ENCODE measurements at places on chromosomes 7 and 10.
A peak's percentile ranks its signal among the peaks of the same experiment; 100 is the strongest.

DNA sequence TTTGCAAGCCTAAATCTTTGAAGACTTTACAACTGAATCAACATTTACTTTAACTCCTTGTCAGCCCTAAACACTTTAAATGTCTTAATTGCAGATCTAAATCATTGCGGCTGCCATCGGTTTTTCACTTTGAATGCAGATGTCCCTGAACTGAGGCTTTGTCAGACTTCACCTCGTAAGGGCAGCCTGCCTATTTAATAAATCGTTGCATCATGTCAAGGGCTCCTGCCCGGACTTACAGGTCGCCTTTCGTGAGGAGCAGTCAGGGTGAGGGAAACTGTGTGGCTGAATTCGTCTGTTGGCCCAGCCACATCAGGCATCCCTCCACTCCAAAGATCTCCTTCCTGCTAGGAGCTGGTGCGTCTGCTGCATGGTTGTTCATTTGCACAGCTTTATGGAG lies 368.2 kb upstream of the NPVF start:
- no peak for DNase-seq

DNA sequence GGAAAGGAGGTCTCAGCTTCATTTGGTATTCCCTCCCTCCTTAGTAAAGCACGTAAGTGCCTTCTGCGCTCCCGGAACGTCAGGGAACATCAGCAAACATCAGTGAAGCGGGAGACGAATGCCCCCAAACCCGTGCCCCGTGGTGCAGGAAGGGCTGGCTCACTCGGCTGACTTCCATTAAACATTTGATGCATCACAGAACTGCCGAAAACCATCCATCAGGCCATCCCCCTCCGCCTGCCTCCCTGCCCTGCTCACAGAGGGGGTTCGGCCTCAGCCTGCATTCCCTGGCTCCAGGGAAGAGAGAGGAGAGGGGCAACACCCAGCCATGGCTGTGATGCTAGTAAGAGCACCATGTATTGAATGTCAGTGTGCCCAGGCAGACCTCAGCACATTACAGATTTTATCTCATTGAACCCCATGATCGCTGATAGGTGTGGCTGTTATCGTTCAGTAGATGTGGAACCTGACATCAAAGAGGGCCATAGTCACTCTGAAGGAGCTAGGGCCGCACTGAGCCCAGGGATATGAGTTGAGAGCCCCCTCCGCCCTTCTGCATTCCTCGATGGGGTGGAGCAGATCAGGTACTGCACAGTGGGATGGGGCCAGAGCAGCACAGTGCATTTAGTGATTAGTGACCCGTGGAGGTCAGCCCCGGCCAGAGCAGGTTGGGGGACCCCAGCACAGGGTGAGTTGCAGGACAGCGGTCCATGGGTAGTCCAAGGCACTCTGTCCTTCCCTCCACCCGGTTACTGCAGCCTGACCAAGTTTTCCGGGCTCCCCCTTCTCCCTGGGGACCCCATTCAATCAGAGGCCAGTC lies 146.4 kb downstream of the RPS24 start:
- DNase-seq, result no peak

GRCh38 chr10:93096901-93097300 lies 23.2 kb downstream of the CYP26A1 start:
- DNase-seq, result no peak

- no peak for DNase-seq
These were observed 5.2 kb downstream of the CPED1 start for GRCh38 chr7:120993553-120994191.

- no peak for DNase-seq
These were observed 114.4 kb upstream of the GLI3 start for GRCh38 chr7:42351316-42351935.

DNA sequence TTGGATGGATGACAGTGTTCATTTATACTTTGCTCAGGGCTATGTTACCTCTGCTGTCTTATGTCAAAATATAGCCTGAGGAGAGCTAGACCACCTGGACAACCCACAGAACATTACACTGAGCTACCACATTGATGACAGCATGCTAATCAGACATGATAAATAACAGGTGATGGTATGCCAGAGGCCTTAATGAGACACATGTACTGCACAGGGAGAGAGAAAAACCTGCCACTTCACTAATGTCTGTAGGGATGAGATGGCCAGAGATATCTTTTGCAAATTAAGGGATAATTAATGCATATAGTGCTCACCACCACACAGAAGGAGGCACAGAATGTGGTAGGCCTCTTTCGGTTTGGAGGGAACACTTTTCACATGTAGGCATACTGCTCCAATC lies 1122.6 kb upstream of the POT1 start:
- no peak for DNase-seq

DNA sequence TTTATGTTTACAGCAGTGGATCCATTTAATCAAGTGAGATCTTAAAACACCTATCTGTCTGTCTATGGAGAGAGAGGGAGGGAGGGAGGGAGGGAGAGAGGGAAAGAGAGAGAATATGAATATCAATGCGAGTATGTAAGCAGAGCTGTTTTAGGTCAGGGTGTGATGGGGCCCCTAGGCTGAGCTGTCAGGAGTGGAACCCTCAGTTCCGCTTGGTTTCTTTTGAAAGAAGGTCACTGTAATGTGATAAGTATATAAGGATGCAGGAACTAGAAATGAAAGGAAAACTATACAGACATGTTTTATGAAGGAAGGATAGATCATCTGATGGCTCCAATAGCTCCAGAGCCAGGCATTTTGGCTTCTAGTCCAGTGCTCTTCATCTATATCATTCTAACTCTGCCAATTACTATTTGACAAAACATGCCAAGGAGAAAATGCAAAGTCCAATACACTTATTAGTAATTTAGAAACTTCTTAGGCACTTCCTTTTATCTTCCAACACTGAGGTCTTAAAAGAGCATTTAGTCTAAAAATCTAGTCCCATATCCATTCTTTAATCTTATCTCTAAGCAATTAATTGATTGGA lies 70.3 kb downstream of the NRCAM start:
- no peak for DNase-seq

- no peak for DNase-seq
These were observed 67.3 kb downstream of the ST7 start for GRCh38 chr7:117020591-117020973.

DNA sequence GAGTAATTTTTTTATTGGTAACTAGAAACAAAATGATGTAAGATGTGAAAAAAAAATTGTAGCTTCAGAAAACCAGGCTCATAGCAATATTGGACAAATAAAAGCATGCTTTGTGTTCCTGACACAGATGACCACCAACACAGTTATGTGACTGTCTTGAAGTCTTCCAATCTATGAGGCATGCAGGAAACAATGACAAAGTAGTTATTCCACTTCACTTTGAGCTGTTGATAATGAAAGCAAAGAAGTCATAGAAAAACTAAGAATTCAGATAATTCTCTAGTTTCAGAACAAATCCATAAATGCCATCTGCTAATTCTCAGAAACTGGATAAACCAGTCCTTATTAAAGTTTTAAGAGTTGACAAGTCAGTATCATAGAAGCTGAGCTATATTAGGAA lies 378.4 kb upstream of the SEMA3D start:
- DNase-seq, result no peak

- DNase-seq, result no peak
These were observed 67.5 kb downstream of the C1GALT1 start for GRCh38 chr7:7249814-7250213.

GRCh38 chr7:71905821-71906220 lies 506.3 kb downstream of the CALN1 start:
- DNase-seq, result no peak

DNA sequence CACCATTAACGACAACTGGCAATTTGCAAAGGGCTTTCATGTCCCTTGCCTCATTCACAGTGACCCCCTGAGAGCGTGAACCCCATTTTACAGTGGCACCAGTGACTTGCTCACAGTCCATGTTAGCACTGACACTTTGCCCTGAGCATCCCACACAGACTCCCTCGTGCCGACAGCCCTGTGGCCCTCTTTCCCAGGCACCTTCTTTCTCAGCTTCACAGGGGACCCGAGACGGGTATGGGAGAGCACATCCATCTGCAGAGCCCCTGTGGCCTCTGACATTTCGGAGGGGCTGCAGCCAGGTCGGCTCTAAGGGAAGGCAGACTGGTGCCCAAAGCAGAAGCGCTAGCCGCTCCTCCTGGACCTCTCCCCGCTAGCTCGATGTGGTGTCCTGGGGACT lies 10.8 kb downstream of the LOXL4 start:
- no peak for DNase-seq

DNA sequence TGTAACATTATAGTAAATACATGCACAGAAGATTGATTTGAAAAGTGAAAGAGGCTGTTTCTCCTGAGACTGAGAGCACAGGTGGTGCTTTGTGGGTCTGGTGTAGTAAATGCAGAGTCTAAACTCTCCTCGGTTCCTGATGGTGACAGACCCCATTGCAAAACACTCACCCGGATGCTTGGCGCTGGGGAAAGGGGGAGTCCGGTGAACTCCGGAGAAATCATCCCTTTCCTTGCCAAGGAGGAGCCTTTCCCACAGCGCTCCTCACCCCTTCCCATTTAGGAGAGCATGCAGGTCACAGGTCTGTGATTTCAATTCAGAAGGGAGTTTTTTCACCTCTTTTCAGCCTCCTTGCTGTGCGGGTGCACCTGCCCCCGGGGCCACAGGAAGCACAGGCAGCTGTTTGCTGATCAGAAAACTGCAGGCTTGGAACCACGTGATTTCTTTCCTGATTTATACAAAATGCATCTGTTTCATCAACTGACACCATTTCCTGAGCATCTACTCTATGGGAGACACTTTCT lies 75.6 kb upstream of the LYZL2 start:
- peak; percentile 78 for DNase-seq

DNA sequence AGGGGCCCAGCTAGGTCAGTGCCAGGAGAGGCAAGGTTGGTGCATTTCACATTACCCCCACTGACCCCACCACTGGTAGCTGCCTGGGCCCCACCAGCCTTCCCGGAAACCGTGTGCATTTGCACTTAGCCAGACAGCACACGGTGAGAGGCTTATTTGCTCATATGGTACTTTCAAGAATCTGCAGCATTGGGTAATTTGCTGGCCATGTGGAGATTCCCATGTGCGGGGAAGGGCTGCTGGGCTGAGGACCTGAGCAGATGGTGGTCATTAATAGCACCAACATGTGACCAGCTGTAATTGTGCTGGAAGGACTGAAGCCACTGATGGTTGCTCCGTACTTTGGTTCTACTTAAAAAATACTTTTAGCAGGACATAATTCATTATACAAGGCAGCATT lies 323.8 kb downstream of the DPP6 start:
- DNase-seq, result no peak

DNA sequence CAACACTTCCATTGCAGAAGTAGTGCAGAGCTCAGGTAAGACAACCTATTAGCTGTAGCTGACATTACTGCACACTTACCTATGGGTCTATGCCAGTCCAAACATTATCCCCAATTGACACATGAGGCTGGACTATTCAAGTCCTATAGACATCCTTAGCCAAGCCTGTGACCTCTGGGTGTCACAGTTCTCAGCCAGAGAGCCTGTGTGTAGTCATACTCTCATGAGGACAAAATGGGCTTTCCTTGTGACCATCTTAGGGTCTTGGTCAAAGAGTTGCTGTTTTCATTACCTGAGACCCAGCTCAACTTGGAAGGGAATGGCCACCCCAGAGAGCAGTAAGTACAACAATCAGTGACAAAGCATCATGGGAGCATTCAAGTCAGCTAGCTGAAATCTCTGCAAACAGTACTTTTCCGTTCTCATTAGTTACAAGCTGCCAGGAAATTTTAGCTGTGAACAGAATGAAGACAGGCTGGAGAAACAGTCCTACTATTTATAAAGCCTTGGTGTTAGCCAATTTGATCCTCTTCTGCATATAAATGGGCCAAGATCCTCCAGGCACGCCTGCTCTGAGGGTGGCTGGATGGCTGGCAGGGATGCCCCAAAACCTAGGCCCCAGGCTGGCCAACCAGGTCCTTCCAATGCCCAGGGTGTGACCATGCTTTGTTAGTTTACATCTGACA lies 44.3 kb downstream of the NUDCD3 start:
- no peak for DNase-seq

GRCh38 chr7:139523968-139524815 lies 707 bp downstream of the CLEC2L start:
- DNase-seq, result no peak

DNA sequence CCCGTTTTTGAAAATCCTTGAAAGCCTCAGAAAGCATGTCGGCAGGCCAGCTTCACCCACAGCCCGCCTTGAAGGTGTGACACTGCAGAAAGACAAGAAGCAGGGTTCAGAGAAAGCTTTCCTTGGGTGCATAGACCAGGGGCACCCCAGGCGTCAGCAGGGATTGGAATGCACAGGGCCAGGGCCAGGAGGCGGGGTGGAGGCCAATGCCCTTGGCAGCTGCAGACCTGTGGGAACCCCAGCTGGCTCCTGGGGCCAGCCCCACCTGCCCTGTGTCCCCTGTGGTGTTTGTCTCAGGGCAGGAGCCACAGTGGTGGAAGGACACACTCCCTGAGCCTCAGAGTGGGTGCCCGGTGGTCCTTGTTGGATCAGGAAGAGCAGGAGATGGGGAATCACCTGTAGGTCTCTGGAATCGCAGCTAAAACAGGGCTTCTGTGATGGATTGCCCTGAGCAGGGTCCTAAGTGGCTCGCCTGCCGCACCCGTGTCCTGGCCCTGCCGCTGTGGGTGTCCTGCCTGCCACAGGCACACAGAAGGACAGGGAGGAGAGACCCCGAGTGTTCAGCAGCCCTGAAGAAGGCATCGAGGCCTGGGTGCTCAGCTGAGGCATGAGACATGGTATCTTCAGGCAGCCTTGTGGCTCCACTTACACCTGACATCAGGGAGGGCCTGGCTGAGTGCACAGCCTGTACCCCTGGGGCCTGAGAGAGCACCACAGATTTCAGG lies 32.5 kb downstream of the ANXA8 start:
- DNase-seq, result no peak

- no peak for DNase-seq
These were observed at the start of gene ARHGAP22 for GRCh38 chr10:48604991-48605508. Gene ARHGAP22 (minus strand): TSS chr10:48605073. CDS start chr10:48604796, 277 bp downstream.

GRCh38 chr7:114865564-114865963 lies 56.3 kb upstream of the MDFIC start:
- peak; percentile 40 for DNase-seq

DNA sequence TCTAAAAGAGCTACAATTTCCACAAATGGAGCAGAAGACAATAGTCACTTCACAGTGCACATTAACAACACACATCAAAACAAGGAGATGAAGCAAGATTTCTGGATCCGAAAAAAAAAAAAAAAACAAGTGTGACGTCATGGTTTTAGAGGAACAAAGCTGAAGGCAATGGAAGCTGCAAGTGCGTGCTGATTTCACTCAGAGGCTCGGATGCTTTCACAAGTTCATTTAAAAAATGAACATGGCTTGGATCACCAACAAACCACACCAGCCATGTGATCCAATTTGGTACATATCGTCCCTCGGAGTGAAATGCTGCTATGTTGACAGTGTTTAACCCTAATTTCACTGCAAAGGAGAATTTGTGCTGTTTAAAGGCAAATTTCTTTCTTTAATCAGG lies 337.0 kb upstream of the PRKCQ start:
- no peak for DNase-seq
